Natural killer cell treated with Interleukin-12 subunit alpha and Interleukin-12 subunit beta and Interleukin-15 and Interleukin-18, amount 100 ng/mL, for 72 hours (primary cell): ENCODE measurements at places on chromosomes 1 and 21. TPM values are rescaled to one million over a fixed set of nuclear protein-coding genes. Genes with fewer than 3 reads are reported as not detected.

The DNAH14 gene
- total RNA-seq = 1.7 TPM

The MED8 gene
- 42.6 TPM for total RNA-seq

The RCC1 gene
- 57.1 TPM for total RNA-seq

The ADGRL4 gene
- not detected for total RNA-seq

The GJA9 gene
- total RNA-seq = not detected

The GART gene
- 163 TPM for total RNA-seq

The ZNF648 gene
- not detected for total RNA-seq

DNA sequence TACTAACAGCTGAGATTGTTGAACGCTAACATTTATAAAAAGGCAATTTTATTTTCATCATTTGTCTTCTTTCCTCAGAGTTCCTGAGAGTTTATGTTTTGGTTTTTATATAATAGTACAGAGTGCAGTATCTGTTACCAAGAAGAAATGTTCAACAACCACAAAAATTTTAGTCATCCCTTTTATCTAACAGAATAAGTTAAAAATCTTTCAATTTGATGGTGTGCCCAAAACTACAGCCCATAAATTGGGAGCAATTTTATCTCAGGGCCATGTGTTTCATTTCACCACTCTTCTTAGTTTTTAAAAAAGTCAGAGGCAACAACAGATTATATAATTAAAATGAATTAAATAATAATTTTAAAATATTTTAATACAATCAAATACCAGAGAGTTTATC is 37.1 kb downstream of the NEXN start:
- no peak for DNase-seq

DNA sequence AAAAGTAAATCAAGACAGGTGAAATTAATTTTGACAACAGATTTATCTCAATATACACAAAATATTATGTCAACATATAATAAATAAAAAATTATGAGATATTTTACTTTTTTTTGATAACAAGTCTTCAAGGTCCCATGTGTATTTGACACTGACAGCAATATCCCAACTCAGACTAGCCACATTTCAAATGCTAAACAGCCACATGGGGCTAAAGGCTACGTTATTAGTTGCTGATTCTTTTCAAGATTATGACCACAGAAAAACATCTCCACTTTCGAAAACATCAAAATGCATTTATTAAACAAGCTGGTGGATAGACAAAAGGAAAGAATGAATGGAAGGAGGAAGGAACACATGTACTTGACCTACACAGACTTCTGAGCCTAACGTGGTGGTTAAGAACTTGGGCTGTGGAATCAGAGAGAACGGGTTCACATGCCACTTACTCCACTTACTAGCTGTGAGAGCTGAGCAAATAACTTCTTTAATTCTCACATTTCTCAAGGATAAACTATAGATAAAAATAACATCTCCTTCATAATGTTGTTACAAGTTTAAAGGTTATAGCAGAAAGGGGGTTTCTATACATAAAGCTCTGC is 13.4 kb downstream of the PTPN14 start:
- no peak for DNase-seq

GRCh38 chr1:110312188-110313121 is 26.7 kb upstream of the RBM15 start:
- peak; percentile 75 for DNase-seq

- no peak for DNase-seq
Observed at GRCh38 chr1:63878932-63879331, 105.1 kb downstream of the ROR1 start.

DNA sequence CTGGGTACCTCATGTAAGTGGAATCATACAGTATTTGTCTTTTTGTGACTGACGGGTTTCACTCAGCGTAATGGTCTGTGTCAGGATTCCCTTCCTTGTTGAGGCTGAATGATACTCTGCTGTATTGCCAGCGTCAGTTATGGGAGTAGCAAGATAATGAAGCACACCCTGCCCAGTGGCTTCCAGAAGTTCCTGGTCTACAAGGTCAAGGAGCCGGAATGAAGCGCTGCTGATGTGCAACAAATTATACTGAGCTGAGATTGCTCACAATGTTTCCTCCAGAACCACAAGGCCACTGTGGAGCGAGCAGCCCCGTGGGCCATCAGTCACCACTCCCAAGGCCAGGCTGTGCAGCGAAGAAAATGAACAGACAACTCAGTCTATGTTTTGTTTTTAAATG is 24.0 kb upstream of the TDRD10 start:
- no peak for DNase-seq

DNA sequence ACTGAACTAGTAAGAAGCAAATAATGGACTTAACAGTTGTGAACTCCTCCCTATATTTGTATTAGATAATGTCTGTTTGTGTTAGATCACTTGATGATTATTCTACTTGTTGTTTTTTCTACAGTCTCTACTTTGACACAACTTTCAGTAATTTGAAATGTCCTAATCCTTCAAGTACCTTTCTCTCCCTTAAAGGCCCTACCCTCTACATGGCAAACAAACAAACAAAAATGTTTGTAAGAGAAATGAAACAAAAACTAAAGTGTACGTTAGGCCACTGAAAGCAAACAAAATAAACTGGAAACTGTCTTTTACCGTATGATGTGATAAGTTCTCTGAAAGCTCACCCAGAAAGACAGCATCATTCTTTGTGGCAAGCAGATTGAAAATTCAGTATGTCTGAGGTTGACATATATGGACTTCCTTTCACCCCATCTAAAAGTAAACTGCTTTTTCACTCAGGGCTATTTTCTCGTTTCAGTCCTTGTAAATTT is 255.9 kb upstream of the SNX7 start:
- DNase-seq = no peak

DNA sequence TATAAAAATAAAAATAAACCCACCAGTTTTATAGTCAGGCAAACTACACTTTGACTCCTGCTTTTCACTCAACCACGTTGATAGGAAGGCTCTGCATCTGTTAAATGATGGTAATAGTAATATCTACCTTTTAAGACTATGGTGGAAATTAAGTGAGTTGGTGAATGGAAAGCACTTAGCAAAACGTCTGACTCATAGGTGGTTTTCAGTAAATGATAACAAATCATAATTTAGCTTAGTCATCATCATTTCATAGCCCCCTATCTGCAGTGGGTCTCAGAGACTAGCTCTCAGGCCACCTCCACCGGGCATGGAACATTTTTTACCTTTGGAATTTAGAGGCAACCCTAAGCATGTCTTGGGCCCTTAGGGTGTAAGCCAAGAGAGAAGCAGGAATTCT is 160.0 kb downstream of the PDE4B start:
- no peak for DNase-seq

DNA sequence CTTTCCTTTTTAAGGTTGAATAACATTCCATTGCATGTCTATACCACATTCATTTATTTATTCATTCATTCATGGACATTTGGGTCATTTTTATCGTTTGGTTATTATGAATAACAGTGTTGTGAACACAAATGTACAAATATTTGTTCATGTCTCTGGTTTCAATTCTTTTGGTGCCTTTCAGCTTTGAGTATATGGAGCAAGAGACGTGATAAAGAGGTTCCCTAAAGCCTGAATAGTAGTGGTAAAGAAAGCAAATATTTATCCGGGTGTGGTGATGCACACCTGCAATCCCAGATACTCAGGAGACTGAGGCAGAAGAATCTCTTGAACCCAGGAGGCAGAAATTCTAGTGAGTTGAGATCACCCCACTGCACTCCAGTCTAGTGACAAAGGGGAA is 5.3 kb upstream of the RLF start:
- no peak for DNase-seq

GRCh38 chr1:175701590-175701989 is 41.8 kb downstream of the TNR start:
- DNase-seq = no peak

DNA sequence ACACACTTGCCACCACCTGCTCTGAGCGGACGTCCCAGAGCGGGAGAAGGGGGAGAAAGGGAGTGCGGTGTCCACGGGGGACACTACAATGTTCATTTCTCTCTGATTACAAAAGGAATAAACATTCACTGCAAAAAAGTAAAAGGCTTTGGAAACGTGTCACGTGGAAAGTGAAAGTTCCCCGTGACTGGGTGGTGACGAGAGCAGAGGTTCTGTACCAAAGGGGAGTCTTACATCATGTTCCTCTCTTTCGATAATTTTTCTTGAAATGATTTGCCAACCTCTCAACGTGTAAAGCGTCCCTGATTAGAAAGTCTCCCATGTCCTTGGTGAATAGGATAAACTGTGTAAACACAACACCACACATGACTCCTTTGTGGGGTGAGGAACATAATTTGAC is 22.0 kb upstream of the PRDM15 start:
- no peak for DNase-seq

DNA sequence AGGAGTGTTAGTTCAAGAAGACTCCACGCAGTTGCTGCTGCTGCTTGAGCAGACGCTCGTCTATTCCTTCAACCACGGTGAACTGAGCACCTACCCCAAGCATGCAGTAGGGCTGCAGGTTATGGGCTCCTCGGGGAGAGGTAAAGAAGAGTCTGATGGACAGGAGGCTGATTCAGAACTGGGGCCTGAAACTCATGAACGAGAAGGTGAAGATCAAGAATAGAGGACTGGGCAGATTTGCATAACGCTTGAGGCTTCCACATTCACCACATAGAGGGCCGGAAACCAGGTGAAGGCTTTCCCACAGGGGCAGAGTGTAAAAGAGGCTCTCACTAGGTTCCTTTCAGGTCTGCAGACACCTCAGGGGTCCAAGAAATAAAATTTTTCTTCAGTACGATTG is 9.1 kb downstream of the ABCA4 start:
- no peak for DNase-seq

- DNase-seq = no peak
Observed at GRCh38 chr1:217449370-217449769, 181.5 kb downstream of the GPATCH2 start.

- no peak for DNase-seq
Observed at GRCh38 chr1:44408212-44408582, 3.1 kb downstream of the RNF220 start.

- no peak for DNase-seq
Observed at GRCh38 chr1:210381934-210382333, 53.2 kb downstream of the HHAT start.

DNA sequence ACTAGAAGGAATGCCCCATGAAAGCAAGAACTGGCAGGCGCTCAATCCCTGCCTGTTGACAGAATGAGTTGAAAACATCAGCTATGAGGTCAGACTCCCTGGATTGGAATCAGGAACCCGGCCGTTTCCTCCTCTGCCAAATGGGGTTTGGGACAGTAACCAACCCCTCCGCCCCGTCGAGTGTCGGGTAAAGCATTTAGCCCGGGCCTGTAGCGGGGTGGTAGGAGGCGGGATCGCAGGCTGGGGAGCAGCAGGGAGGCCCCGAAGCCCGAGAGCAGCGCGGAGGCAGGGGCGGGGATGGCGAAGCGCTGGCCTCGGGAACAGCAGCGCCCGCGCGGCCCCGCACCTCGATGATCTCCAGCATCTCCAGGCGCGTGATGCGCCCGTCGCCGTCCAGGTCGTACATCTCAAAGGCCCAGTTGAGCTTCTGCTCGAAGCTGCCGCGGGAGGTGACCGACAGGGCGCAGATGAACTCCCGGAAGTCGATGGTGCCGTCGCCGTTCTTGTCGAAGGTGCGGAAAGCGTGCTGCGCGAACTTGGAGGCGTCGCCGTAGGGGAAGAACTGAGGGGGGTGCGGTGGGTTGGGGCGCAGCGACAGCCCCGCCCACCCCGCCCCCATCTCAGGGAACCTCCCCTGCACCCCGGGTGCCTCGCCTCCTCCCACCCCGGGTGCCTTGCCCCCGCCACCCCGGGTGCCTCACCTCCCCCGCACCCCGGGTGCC is 7.5 kb downstream of the HPCAL4 start:
- no peak for DNase-seq

DNA sequence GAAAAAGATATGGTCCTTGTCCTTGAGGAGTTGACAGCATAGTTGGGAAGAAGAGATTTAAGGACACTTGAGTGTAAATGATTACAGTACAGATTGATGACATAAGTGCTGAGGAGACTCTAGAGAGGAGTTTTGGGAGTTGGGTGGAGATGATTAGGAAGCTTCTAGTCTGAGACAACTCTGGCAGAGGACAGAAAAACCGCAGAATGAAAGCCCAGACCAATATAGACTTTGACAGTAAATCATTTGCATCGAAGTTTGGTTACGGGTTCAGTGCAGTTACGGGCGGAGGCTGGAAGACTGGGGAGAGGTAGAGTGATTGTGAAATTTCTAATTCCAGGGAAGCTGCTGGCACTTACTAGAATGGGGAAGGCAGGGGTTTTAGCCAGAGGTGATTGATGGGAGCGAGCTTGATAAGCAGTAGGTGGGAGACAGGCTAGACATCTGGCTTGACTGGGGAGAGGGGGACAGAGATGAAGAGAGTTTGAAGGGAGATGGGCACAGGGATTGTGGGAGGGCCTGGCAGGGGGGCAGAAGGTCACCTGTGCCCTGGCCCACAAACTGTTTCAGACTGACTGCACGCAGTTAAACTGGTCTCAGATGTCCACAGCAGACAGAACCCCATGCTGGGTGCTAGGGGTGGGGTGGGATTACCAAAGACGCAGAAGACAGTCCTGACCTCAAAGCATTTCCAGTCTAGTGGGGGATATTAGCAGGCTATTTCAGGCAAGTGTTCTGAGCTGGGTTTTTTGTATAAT is 20.1 kb downstream of the SH2D2A start:
- no peak for DNase-seq
